ENCODE measurements at places on chromosomes 5 and 9. TPM values are rescaled to one million over a fixed set of nuclear protein-coding genes. Genes with fewer than 3 reads are reported as not detected.

Gene PCDHA9
- total RNA-seq = 0.37 TPM

GRCh38 chr5:59099270-59099994 lies 516.6 kb downstream of the RAB3C start:
- no peak for DNase-seq

GRCh38 chr9:137173796-137174664 lies 2.2 kb upstream of the TMEM210 start:
- no peak for DNase-seq

GRCh38 chr9:121234832-121235161 lies 33.1 kb upstream of the RAB14 start:
- DNase-seq = no peak
